Bladder microvascular endothelial cell (primary cell): ENCODE measurements at places on chromosomes 4 and X. TPM values are rescaled to one million over a fixed set of nuclear protein-coding genes. Genes with fewer than 3 reads are reported as not detected.

SPIN4 gene
- total RNA-seq: 2.9 and 6.3 TPM in 2 replicates

GLRB gene
- 0.16 and 42.8 TPM in 2 replicates for total RNA-seq

AREG gene
- total RNA-seq: 0.19 and 0.32 TPM in 2 replicates

DMP1 gene
- not detected in 2 replicates for total RNA-seq

IL1RAPL1 gene
- total RNA-seq: 0.06 and 0.16 TPM in 2 replicates
